Activated T-cell treated with anti-CD3 and anti-CD28 coated beads, Interleukin-2, amount 50 U/mL, for 48 hours (primary cell): ENCODE measurements at places on chromosomes 16 and 17.

GRCh38 chr16:8712589-8713361 lies 38.4 kb downstream of the ABAT start:
- no peak for DNase-seq

- no peak for DNase-seq
Observed at GRCh38 chr16:1505073-1505844, 12.1 kb downstream of the TELO2 start.

DNA sequence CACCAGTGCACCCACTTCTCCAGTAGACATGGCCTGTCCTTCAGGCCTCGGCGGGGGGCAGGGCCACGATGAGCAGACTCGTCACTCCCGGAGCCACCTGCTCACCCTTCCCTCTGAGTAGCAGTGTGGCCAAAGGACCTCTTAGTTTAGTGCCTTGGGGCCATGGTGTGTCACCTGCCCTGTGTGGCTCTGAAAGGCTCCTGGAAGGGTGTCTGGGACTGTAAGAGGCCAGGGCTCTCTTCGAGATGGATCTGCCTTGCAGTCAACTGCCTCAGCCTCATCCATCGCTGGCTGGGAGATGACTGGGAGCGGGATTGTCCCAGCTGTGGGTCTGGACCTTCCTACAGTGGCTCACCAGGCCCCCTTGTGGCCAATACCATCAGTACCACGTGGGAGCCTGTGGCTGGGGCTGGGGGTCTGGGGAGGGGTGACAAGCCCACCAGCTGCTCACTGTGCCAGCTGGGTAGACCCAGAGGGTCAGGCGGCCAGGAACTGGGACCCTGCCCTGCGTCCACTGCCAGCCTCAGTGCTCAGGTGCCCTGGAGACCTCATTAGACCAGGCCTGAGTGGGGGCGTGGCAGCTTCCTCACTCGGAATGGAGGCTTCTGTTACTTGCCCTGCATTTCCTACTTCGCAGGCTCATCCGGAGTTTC lies 133.4 kb downstream of the OR1D5 start:
- peak; percentile 52 for DNase-seq

DNA sequence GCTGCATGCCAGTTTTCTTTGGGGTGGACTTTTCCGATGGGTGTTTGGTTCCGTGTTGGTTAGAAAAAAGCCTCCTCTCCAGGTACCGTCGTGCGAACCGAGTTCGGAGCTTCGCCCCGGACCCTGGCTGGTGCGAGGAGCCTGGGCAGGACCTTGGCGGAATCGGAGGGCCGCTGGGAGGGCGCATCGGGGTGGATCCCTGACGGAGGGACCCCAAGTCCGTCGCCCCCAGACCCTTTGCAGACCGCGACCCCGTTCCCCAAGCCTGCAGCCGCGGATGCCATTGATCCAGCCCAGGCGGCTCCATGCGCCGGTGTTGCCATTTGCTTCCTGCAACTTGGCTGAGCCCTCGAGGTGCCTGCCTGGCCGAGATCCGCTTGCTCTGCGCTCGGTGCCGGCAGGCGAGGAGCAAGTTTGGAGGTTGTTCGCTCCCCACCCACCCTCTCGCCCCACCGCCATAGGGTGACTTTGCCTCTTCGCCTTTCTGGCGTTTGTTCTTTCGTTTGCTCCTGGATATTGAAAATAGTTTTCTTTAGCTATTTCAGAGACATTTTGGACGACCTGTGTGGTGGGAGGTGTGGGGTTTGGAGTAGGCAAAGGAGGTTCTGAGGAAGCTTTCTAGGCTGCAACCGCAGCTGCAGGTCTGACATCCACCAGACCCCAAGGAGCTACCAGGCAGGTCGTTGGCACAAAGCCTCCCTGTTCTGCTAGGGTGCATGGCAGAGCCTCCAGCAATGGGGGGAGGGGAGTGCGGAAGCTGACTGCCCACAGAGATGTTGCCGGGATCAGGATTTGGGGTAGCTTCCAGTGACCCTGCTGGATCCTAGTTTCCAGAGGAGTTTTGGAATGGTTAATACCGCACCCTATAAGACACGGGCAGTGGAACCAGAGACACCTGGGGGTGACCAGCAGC lies 58.2 kb downstream of the RAP1GAP2 start:
- DNase-seq = peak; percentile 37

- DNase-seq = no peak
Observed at GRCh38 chr17:82397449-82398335, 20.5 kb upstream of the HEXD start.

DNA sequence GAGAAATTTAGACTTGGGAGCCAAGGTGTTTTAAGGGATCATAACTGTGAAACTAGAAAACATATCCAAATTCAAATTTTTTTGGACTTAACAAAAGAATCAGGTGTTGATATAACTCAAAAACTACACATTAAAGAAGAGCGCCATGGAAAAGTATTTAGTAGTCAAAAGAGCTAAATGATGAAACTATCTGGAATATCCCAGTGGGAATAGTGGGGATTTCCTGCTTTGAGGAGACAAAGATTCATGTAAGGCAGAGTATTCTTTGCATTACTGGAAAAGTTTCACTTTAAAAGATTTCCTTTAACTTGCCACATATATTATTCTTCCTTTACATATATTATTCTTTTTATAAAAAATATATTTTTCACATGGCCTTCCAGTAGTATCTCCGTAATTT lies 40.3 kb upstream of the VPS4A start:
- no peak for DNase-seq

GRCh38 chr17:78766743-78767294 lies 15.3 kb downstream of the CYTH1 start:
- no peak for DNase-seq

DNA sequence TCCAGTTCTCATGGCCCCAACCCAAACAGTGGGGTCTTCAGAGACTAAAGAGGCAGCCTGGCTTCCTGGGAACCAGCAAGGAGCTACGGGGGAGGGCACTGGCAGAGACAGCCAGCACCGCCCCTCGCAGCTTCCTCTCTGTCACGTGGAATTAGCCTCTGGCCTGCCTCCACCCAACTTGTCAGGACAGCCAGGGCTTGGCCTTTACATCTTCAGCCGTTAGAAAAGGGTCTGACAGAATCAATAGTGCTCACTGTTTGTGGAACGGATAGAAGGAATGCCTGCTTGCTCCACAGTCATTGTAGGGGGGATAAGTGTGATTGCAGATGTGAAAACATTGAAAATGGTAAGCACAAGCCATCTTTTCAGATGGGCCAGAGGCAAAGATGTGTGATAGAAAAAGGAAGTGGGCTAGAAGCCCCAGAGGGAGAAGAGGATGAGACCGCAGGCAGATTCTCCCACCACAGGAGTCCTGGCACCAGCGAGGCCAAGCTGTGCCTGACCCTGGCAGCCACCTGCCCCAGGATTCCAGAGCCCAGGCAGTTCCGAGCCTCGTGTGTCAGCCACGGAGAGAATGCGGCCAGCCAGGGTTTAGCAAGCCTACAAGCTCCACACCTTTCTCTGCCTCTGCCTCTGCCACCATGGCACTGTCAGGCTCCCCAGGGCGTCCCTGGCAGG lies 18.6 kb downstream of the GRIN2C start:
- DNase-seq = no peak
